ENCODE measurements at places on chromosomes 11 and 22. TPM values are rescaled to one million over a fixed set of nuclear protein-coding genes. Genes with fewer than 3 reads are reported as not detected.

Gene EFCAB6
- 0.11 TPM for total RNA-seq

Gene LRRC75B
- total RNA-seq = 14.9 TPM

Gene MGAT3
- total RNA-seq = not detected

Gene CTSC
- total RNA-seq = 596 TPM

Gene TMEM121B
- total RNA-seq = not detected

Gene KRTAP5-10
- not detected for total RNA-seq

Gene OR8H1
- not detected for total RNA-seq

Gene NOX4
- 0.15 TPM for total RNA-seq

Gene PHOX2A
- total RNA-seq = not detected

Gene RAB3IL1
- total RNA-seq = 0.53 TPM

Gene CBLIF
- total RNA-seq = not detected

Gene KRTAP5-2
- not detected for total RNA-seq

Gene NNMT
- total RNA-seq = 97.5 TPM

Gene PACSIN3
- 72.3 TPM for total RNA-seq

Gene OSM
- not detected for total RNA-seq

Gene NTM
- total RNA-seq = 17.3 TPM

Gene OR10D3
- total RNA-seq = not detected

Gene SHISA8
- total RNA-seq = not detected

Gene LRRN4CL
- 0.08 TPM for total RNA-seq

Gene HBG2
- total RNA-seq = not detected

Gene LMO1
- total RNA-seq = not detected

Gene H19
- 5.1 TPM for total RNA-seq

Gene TRAF6
- total RNA-seq = 6.8 TPM

Gene DNAJB13
- not detected for total RNA-seq

All from hair follicular keratinocyte (primary cell).